ENCODE measurements at places on chromosomes 2 and 18.

GRCh38 chr18:70290482-70291294, 1.8 kb downstream of the SOCS6 start:
- DNase-seq, result no peak

GRCh38 chr18:77657651-77658298, 408.1 kb downstream of the GALR1 start:
- DNase-seq, result no peak

- DNase-seq, result no peak
Measured at GRCh38 chr2:24354957-24355356, 5.4 kb downstream of the ITSN2 start.

DNA sequence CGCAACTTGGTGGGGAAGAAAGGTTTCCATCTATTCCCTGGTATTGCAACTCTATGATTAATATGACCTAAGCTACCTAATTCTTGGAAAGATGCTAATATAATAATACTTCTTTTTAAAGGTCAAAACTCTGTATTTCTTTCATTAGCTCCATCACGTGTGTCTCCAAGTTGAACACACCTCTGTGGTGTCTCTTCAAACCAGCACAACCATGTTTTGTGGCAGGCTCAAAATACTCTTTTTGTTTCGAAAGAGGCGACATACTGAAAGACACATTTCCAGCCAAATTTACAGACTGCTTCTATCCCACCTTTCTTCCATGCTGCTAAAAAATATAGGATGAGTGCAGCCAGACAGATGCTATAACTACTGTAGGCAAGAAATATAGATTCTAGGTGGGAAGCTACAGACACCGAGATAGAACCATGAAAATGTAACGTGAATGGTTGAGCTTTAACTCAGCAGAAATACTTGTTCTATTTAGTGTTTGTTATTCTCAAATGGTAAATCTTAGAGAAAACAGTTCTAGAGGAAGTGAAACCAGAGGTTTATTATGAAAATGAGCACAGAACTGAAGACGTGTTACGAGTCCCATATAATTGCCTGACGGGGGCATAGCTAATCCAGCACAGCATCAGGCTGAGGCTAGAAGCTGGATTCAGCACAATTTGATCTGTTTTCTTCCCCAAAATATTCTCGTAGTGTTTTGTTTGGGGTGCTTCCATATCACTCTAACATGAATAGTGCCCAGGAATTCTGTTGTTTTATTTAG, 991.5 kb upstream of the FANCL start:
- DNase-seq, result no peak

DNA sequence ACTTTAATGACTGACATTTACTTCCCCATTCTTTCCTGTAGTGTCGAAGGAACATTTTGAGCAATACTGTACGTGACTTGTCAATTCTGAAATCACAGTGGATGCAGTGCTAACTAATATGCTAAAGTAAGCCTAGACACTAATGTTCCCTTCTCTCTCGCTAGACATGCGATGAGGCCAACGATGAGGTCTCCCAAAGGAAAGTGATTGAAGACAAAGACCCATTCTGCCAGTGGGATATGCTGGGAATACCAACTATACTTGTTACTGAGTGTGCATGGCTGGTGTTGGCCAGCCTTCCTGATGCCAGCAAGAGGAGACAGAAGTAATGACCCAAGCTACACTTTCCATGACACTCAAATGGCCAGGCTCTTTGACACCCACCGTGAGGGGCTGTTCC, 2.5 kb upstream of the SERPINE2 start:
- no peak for DNase-seq

- DNase-seq, result peak; percentile 39
Measured at GRCh38 chr2:239820836-239821693, 204.1 kb downstream of the NDUFA10 start.

DNA sequence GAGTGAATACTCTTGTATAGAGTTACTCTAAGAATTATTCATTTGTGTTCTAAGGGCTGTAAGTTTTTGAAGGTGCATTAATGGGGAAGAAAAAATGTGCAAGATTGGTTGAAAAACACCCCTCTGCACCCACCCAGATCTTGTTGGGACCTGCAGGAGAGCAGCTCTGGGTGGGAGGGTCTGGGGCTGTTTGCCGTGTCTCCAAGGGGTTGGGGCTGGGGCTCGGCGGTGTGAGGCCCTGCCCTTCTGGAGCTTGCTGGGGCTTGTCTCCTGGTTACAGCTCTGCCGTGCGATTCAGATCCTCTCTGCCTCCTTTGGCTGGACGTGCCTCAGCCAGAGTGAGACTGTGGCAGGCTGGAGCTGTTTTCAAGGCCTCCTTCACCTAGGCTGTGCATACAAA, 26.1 kb downstream of the IGFBP2 start:
- no peak for DNase-seq

DNA sequence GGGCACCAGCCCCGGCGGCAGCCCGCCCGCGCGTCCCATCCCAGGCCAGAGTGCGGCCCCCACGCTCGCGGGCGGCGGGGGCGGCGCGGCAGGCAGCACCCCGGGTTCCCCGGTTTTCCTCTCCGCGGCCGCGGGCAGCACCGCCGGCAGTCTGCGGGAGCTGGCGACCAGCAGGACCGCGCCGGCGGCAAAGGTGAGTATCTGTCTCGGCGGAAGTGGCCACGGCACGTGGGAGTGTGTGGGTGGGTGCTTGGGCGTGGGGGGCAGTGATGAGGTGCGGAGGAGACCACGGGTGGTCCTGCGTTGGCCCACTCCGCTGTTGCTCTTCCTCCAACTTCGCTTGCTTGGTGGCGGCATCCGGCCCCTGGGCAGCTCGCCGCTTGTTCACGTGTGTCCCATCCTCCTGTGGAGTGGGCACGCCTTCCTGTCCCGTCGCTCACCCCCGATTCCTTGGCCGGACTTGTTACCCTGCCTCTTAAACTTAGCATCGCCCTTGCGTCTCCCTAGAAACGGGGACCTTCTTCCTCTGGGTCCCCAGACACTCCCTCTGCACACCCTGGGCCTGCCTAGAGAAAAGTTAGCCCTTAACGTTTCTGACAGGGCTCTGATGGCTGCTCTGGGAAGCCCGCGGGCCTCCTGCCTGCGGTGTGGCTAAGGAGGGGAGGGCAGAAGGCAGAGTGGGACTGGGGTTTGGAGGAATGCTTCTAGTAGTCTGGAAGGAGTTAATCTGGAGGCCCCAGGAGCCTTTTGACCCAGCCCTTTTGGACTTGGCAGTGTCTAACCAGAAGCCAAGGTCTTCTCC, 1.1 kb downstream of the SH3RF3 start:
- DNase-seq, result peak; percentile 54

DNA sequence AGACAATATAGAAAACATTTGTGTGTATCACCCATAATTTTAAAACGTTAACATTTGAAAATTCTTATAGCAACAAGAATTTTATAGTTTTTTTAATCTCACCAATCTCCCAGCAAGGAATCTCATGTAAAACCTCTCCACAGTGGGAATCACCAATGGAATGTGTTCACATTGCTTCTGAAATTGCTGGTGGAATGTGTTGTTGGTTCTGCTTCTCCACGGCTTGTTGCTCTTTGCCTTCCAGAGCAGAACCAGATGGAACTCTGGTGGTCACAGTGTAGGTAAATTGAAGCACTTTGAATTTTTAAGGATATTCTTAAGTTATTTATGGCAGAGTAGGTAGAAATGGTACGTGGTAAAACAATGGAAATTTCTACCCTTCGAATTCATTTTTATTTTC, 35.1 kb downstream of the DCAF17 start:
- no peak for DNase-seq

- no peak for DNase-seq
Measured at GRCh38 chr18:55116863-55117262, 157.6 kb upstream of the CCDC68 start.

DNA sequence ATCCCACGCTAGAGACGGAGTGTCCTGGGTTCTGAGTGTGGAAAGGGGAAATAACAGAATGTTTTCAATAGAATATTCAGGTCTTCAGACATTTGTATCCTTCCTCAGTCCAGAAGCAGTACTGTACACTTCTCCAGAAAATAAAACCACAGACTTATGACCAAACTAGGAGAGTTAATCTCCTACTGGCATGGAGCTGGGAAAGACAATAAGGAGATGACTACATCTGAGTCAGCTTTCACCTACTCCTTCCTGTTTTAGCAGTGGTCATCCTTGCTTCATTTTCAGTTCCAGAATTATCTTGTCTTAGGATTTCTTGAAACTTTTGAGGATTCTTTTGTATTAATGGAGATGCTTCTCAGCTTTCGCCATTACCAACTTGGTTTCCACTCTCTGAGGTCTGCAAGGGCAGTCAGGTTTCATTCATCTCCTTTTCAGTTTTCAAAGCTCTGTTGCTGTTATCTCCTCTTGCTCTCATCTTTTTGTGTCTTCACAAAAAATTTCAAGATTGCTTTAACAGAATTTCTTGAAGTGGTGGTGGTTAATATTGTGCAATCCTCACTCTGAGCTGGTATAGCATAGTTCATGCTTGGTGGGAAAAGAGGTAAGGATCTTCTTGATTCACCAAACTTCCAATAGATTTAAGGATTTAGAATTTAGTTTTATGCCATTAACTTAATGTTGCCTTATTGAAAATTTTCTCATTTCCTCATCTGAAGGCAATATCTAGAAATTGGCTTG, 23.7 kb upstream of the NR4A2 start:
- no peak for DNase-seq

GRCh38 chr2:203675086-203675485, 31.4 kb upstream of the CD28 start:
- no peak for DNase-seq

- no peak for DNase-seq
Measured at GRCh38 chr2:177602611-177603164, 210.1 kb downstream of the AGPS start.

GRCh38 chr2:232873909-232874641, 4.0 kb downstream of the SNORC start:
- DNase-seq, result no peak

GRCh38 chr18:55821219-55821618, 233.2 kb upstream of the TCF4 start:
- DNase-seq, result no peak

DNA sequence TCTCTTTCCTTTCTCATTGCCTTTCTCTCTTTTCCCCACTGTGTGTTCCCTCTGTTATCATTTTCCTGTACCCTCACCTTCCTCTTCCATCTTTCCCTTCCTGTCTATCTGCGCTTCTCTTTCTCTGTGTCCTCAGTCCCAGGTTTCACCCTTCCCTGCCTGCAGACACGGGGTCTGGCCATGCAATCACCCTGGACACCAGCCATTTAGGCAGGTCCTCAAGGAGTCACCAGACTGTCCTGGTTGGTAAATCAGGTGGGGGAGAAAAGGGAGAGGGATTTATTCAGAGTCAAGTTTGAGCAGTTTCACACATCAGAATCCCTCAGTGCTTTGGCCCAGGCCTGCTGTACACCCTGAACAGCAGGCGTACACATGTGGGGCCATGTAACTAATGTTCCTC, 169.3 kb downstream of the ANKRD30B start:
- DNase-seq, result no peak
